ENCODE measurements at places on chromosomes 2 and 18. TPM values are rescaled to one million over a fixed set of nuclear protein-coding genes. Genes with fewer than 3 reads are reported as not detected.

Gene LYPD6B
- not detected for total RNA-seq

Gene GAREM1
- total RNA-seq: 6.4 TPM

Gene HOXD9
- 1.0 TPM for total RNA-seq

Gene ALPG
- not detected for total RNA-seq

Gene ANKRD62
- total RNA-seq: 0.13 TPM

Gene IL36B
- total RNA-seq: not detected

DNA sequence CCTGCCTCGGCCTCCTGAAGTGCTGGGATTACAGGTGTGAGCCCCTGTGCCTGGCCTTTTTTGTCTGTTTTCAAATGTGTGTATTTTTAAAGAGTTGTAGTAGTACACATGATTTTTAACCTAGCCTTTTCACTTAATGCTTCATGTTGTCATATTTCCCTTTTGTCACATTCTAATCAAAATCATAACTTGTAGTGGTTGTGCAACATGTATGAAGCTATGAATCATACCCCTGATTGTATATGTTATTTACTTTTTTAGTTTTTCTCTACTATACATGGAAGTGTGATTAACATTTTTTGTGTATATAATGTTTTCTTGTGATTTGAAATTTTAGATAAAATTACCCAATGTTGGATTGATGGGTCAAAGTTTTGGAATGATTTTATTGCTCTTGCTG is 8.5 kb downstream of the GEN1 start:
- H3K4me3 ChIP-seq: no peak overlapping the region
- no peak for DNase-seq
- no peaks in the 10 kb centered on the region for H3K36me3 ChIP-seq
- no peaks in the 10 kb centered on the region for H3K27me3 ChIP-seq

GRCh38 chr2:164369366-164369765 is 251.9 kb downstream of the GRB14 start:
- no peak for DNase-seq
- H3K27ac ChIP-seq: no peak overlapping the region
- H3K4me1 ChIP-seq: no peaks in the 10 kb centered on the region
- no peaks in the 10 kb centered on the region for H3K27me3 ChIP-seq

GRCh38 chr2:60844105-60844504 is 37.3 kb upstream of the REL start:
- H3K36me3 ChIP-seq: no peaks in the 10 kb centered on the region
- no peak overlapping the region for H3K4me3 ChIP-seq
- H3K27me3 ChIP-seq: no peaks in the 10 kb centered on the region

DNA sequence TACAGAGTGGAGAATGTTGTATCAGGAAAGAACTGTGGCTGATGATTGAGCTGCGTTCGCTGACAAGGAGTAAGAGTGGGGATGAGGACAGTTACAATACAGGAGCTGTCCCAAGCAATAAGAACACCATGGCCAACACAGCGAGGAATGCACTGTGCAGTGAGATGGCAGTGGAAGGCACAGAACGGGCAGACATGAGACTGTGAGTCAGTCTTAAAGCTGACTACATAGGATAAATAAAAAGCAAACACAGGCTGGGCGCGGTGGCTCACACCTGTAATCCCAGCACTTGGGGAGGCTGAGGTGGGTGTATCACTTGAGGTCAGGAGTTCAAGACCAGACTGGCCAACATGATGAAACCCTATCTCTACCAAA is 89.8 kb downstream of the CABYR start:
- H3K4me3 ChIP-seq: no peak overlapping the region
- no peak overlapping the region for H3K27ac ChIP-seq
- no peaks in the 10 kb centered on the region for H3K4me1 ChIP-seq
- no peaks in the 10 kb centered on the region for H3K36me3 ChIP-seq
- DNase-seq: no peak

GRCh38 chr2:64015391-64015790 is 3.8 kb downstream of the VPS54 start:
- DNase-seq: no peak
- H3K4me3 ChIP-seq: no peak overlapping the region
- H3K4me1 ChIP-seq: peaks cover 7% of the 10 kb centered on the region
- no peaks in the 10 kb centered on the region for H3K36me3 ChIP-seq
- H3K27ac ChIP-seq: no peak overlapping the region

DNA sequence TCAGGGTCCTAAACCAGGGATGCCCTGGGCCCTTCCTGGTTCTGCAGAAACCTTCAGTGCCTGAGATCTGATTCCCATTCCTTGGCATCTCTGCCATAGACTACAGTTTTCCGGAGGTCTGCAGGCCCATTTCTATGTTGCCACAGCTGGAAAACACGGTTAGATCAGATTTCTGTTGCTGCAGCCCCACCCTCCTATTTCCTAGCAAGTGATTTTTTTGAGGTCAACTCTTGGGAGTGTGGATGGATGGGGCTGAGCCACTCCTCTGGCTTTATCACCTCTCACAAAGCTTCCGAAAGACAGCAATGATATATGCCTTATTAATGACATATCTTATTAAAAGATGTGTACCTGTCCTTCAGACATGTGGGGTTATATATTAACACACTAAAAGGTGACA is 56.3 kb downstream of the ZAP70 start:
- H3K27me3 ChIP-seq: no peaks in the 10 kb centered on the region
- H3K4me1 ChIP-seq: peaks cover 5% of the 10 kb centered on the region
- no peak overlapping the region for H3K27ac ChIP-seq
- no peak for DNase-seq
- no peak overlapping the region for H3K4me3 ChIP-seq

DNA sequence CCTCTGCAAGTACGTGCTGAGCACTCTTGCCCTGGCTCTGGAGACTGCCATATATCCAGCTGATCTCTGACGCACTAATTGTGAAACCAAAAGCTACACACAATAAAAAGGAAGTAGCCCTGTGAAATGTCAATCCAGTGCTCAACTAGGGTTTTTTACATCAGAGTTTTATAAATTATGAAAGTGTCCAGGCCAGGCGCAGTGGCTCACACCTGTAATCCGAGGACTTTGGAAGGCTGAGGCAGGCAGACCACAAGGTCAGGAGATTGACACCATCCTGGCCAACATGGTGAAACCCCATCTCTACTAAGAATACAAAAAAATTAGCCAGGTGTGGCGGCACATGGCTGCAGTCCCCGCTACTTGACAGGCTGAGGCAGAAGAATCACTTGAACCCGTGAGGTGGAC is 24.5 kb upstream of the PEX13 start:
- H3K4me3 ChIP-seq: no peak overlapping the region
- no peaks in the 10 kb centered on the region for H3K36me3 ChIP-seq
- H3K27ac ChIP-seq: no peak overlapping the region
- H3K27me3 ChIP-seq: no peaks in the 10 kb centered on the region
- DNase-seq: peak; percentile 11

DNA sequence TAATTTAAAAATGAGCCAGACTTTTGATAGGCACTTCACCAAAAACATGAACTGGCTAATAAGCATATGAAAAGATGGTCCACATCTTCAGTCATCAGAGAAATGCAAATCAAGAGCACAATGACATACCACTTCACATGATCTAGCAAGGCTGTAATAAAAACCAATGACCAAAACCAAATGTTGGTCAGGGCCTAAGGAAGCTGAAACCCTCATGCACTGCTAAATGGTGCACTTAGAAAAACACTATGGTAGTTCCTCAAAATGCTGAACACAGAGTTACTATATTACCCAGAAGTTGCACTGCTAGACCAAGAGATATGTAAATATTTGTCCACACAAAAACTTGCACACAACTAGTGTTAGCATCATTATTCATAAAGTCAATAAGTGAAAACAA is 504.9 kb upstream of the SOX11 start:
- no peaks in the 10 kb centered on the region for H3K36me3 ChIP-seq
- H3K4me3 ChIP-seq: no peak overlapping the region
- H3K27me3 ChIP-seq: no peaks in the 10 kb centered on the region
- H3K4me1 ChIP-seq: peaks cover 8% of the 10 kb centered on the region
- DNase-seq: no peak
- no peak overlapping the region for H3K27ac ChIP-seq

- no peaks in the 10 kb centered on the region for H3K27me3 ChIP-seq
- no peak for DNase-seq
- H3K27ac ChIP-seq: no peak overlapping the region
- no peaks in the 10 kb centered on the region for H3K4me1 ChIP-seq
Observed at GRCh38 chr18:57915865-57916582, 112.9 kb upstream of the ATP8B1 start.
